ENCODE measurements at places on chromosomes 2 and 18. TPM values are rescaled to one million over a fixed set of nuclear protein-coding genes. Genes with fewer than 3 reads are reported as not detected.

TSPYL6 gene
- total RNA-seq = 0.10 TPM

PLEKHH2 gene
- total RNA-seq = 0.33 TPM

IL36B gene
- not detected for total RNA-seq

L3MBTL4 gene
- 0.33 TPM for total RNA-seq

MOGAT1 gene
- not detected for total RNA-seq

CCDC74B gene
- 2.9 TPM for total RNA-seq

PIGN gene
- 31.0 TPM for total RNA-seq

GREB1 gene
- total RNA-seq = 0.19 TPM

APLF gene
- 5.6 TPM for total RNA-seq

MGAT4A gene
- total RNA-seq = 100 TPM

LOXL3 gene
- 1.6 TPM for total RNA-seq

SPDYA gene
- 0.33 TPM for total RNA-seq

STPG4 gene
- total RNA-seq = 0.29 TPM

SERPINB10 gene
- not detected for total RNA-seq

EVA1A gene
- 41.2 TPM for total RNA-seq

CFC1 gene
- total RNA-seq = not detected

HTR2B gene
- 1.3 TPM for total RNA-seq

CTDP1 gene
- 34.3 TPM for total RNA-seq

FBXO15 gene
- total RNA-seq = not detected

C2orf81 gene
- 0.19 TPM for total RNA-seq

RAMP1 gene
- total RNA-seq = not detected

ARHGAP25 gene
- total RNA-seq = 5.2 TPM

OR6B3 gene
- total RNA-seq = not detected

PROM2 gene
- 0.57 TPM for total RNA-seq

CD302 gene
- total RNA-seq = 14.4 TPM

SLC9A4 gene
- under 0.01 TPM for total RNA-seq

SLC39A6 gene
- 19.6 TPM for total RNA-seq

STAT4 gene
- 1.4 TPM for total RNA-seq

KLHL30 gene
- total RNA-seq = not detected

ICA1L gene
- total RNA-seq = 2.0 TPM

UGT1A1 gene
- total RNA-seq = not detected

IL18RAP gene
- not detected for total RNA-seq

LINC00305 gene
- total RNA-seq = not detected

EFR3B gene
- 0.67 TPM for total RNA-seq

CXCR4 gene
- 311 TPM for total RNA-seq

CLIP4 gene
- total RNA-seq = 20.9 TPM

MYO7B gene
- 0.10 TPM for total RNA-seq

BUB1 gene
- 45.4 TPM for total RNA-seq

RBKS gene
- total RNA-seq = 0.86 TPM

KIDINS220 gene
- total RNA-seq = 73.7 TPM
